WTC11 (cell line): ENCODE measurements at places on chromosomes 2 and 18. TPM values are rescaled to one million over a fixed set of nuclear protein-coding genes. Genes with fewer than 3 reads are reported as not detected.
A peak's percentile ranks its signal among the peaks of the same experiment; 100 is the strongest.

DNA sequence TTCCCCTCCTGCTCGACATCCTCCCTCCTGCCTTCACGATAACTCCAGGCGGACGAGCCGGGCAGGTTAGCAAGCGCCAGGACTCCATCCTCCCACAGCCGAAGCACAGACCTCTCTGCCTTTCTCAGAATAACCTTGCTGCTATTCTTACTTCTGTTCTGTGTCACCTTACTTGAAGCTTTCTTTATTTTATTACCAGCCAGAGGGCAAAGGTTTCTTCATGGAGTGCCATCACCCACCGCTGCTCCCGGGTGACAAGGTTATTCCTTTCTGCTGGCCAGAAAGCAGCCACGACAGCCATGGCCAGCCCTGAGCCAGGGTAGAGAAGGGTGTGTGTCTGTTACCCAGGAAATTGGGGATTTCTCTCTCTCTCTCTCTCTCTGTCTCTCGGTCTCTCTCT is 227.1 kb downstream of the ANAPC1 start:
- H3K27ac ChIP-seq: no peak overlapping the region; the same call in 1 of the 2 replicates
- no peak for DNase-seq
- no peaks in the 10 kb centered on the region for H3K27me3 ChIP-seq
- H3K4me1 ChIP-seq: peaks cover 16% of the 10 kb centered on the region
- no peaks in the 10 kb centered on the region for H3K36me3 ChIP-seq

- H3K4me3 ChIP-seq: peak overlapping the region; percentile 11; the same call in 1 of the 2 replicates
- 0 out of 2 replicates have a peak overlapping the region, but pooled peaks have one; percentile 76 for H3K27ac ChIP-seq
- DNase-seq: peak; percentile 21
- H3K4me1 ChIP-seq: peaks cover 57% of the 10 kb centered on the region
Observed at GRCh38 chr18:24987303-24988252, 364.4 kb downstream of the ZNF521 start.

CFC1 gene
- total RNA-seq: not detected in 3 replicates

GULP1 gene
- total RNA-seq: 75.1 to 82.1 TPM (median 80.5 TPM) in 3 replicates

G6PC2 gene
- not detected in 3 replicates for total RNA-seq

- no peak within 1 kb of the TSS for H3K27ac ChIP-seq
- H3K4me3 ChIP-seq: peak within 1 kb of the TSS; percentile 65
- H3K4me1 ChIP-seq: peaks cover 48% of the 10 kb centered on the region
- no peaks in the 10 kb centered on the region for H3K36me3 ChIP-seq
- H3K27me3 ChIP-seq: peaks cover 20% of the 10 kb centered on the region
Observed at GRCh38 chr2:119223521-119224390, at the start of gene STEAP3. Gene STEAP3, plus strand, starts transcription at chr2:119223834. Its CDS starts 7,179 bp downstream, at chr2:119231013.

GRCh38 chr18:63161761-63162195 is 157.8 kb downstream of the BCL2 start:
- no peaks in the 10 kb centered on the region for H3K36me3 ChIP-seq
- H3K4me1 ChIP-seq: peaks cover 23% of the 10 kb centered on the region
- no peak overlapping the region for H3K27ac ChIP-seq
- no peak for DNase-seq

SAG gene
- 0.14 TPM in 1 of 3 replicates, not detected in the others for total RNA-seq

DNA sequence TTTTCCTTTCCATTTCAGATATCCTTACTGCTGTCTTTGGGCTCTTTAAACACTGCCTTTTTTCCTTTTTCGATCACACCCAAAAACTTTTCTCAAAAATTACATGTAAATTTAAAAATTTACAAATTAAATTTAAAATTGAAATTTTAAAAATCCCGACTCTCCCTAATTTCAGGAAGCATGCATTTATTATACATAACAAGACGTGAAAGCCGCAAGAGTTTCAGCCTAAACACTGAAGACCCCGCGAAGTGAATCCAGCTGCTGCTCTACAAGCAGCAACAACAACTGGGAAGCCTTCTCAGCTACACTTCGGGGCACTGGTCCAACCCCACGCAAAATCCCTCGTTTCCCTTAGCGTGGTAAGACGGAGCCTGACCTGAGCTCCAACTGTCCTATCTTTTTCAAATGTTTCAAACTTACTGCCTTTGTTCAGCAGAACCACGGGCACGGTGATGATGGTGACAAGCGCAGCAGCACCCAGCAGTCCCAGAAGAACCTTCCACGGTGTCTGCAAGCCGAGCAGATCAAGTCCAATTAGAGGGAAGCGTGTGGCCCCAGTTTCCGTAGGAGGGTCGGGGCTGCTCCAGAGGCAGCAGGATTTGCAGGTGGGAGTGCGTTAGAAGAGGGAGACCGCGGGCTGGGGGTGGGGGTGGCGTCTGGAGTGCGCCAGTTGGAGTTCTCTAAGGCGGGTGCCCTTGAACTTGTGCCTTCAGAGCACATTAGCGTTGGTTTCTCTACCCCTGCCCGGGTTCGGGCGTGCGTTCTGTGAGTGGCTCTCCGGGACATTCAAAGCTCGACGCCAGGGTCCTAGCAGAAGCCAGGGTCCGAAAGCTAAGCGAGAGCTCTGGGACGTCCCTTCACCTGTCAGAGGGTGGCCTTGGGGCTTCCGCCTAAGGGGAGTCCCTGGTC is 783 bp downstream of the DPP4 start:
- peak overlapping the region; percentile 89 for H3K4me3 ChIP-seq
- peaks cover 40% of the 10 kb centered on the region for H3K27me3 ChIP-seq

GRCh38 chr2:226552571-226553285 is 246.9 kb downstream of the IRS1 start:
- H3K27ac ChIP-seq: no peak overlapping the region
- no peak overlapping the region for H3K4me3 ChIP-seq
- H3K27me3 ChIP-seq: no peaks in the 10 kb centered on the region; the same call in 1 of the 2 replicates
- no peak for DNase-seq
- H3K4me1 ChIP-seq: peaks cover 22% of the 10 kb centered on the region
- H3K36me3 ChIP-seq: no peaks in the 10 kb centered on the region

CRYBA2 gene
- total RNA-seq: not detected in 3 replicates

CYP27A1 gene
- 5.6 to 9.3 TPM (median 8.1 TPM) in 3 replicates for total RNA-seq

DNA sequence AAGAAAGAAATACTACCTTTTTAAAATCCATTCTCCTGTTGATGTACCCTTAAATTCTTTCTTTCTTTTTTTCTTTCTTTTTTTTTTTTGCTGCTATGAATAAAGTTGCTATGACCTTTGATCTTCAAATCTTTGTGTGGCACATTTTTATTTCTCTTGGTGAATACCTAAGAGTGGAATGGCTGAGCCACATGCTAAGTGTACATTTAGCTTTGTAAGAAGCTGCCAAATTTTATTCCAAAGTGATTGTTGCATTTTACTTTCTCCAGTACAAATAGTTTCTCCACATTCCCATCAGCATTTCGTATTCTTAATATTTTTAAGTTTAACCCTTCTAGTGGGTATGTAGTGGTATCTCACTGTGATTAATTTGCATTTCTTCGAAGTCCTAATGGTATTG is 88.8 kb upstream of the RAB27B start:
- no peak overlapping the region for H3K27ac ChIP-seq
- no peaks in the 10 kb centered on the region; the same call in 1 of the 2 replicates for H3K27me3 ChIP-seq
- H3K4me3 ChIP-seq: no peak overlapping the region
- no peaks in the 10 kb centered on the region for H3K36me3 ChIP-seq

DNA sequence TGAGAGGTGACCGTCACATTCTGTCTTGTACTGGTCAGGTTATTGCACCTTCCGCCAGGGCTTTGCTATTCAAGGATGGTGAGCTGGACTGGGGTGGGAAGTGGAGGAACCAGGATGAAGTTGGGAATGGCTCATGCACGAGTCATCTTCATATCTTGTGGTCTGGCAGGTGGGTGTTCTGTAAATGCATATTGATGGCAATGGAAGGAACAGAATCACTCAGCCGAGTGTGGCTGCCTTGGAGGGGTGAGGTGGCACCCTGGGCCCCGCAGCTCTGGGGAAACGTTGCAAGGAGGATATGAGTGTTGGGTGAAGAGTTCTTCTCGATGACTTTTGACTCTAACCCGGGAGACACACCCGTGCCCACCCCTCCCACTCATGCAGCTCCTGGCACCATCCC is 1.2 kb downstream of the NEU2 start:
- H3K27ac ChIP-seq: no peak overlapping the region
- H3K36me3 ChIP-seq: no peaks in the 10 kb centered on the region
- no peak for DNase-seq
- no peaks in the 10 kb centered on the region for H3K27me3 ChIP-seq
- no peak overlapping the region for H3K4me3 ChIP-seq

GRCh38 chr2:216571909-216572513 is 61.2 kb upstream of the IGFBP2 start:
- peaks cover 10% of the 10 kb centered on the region for H3K36me3 ChIP-seq
- H3K4me3 ChIP-seq: no peak overlapping the region
- peaks cover 8% of the 10 kb centered on the region; the same call in 1 of the 2 replicates for H3K27me3 ChIP-seq

GRCh38 chr2:182866095-182866460 is 359 bp downstream of the FRZB start:
- peaks cover 45% of the 10 kb centered on the region for H3K27me3 ChIP-seq
- H3K27ac ChIP-seq: no peak overlapping the region

KIAA2012 gene
- not detected in 3 replicates for total RNA-seq

CNDP1 gene
- total RNA-seq: 0.11 to 0.28 TPM (median 0.25 TPM) in 3 replicates

DNA sequence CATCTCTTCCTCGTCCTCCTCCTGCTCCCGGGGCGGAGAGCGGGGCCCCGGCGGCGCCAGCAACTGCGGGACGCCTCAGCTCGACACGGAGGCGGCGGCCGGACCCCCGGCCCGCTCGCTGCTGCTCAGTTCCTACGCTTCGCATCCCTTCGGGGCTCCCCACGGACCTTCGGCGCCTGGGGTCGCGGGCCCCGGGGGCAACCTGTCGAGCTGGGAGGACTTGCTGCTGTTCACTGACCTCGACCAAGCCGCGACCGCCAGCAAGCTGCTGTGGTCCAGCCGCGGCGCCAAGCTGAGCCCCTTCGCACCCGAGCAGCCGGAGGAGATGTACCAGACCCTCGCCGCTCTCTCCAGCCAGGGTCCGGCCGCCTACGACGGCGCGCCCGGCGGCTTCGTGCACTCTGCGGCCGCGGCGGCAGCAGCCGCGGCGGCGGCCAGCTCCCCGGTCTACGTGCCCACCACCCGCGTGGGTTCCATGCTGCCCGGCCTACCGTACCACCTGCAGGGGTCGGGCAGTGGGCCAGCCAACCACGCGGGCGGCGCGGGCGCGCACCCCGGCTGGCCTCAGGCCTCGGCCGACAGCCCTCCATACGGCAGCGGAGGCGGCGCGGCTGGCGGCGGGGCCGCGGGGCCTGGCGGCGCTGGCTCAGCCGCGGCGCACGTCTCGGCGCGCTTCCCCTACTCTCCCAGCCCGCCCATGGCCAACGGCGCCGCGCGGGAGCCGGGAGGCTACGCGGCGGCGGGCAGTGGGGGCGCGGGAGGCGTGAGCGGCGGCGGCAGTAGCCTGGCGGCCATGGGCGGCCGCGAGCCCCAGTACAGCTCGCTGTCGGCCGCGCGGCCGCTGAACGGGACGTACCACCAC is 2.1 kb downstream of the GATA6 start:
- H3K4me1 ChIP-seq: peaks cover 38% of the 10 kb centered on the region
- peak; percentile 21 for DNase-seq
- no peak overlapping the region for H3K27ac ChIP-seq
- H3K27me3 ChIP-seq: peaks cover 94% of the 10 kb centered on the region

GRCh38 chr2:182784777-182785176 is 68.7 kb downstream of the DNAJC10 start:
- DNase-seq: no peak
- peaks cover 3% of the 10 kb centered on the region; the same call in 1 of the 2 replicates for H3K4me1 ChIP-seq
- no peak overlapping the region for H3K4me3 ChIP-seq
- H3K27me3 ChIP-seq: no peaks in the 10 kb centered on the region
